Glutamatergic neuron (in vitro differentiated cells): ENCODE measurements at places on chromosomes 2 and 18.
A peak's percentile ranks its signal among the peaks of the same experiment; 100 is the strongest.

GRCh38 chr2:36449943-36450392 is 94.4 kb downstream of the CRIM1 start:
- H3K4me1 ChIP-seq: peaks cover 14% of the 10 kb centered on the region
- no peak for DNase-seq
- H3K27ac ChIP-seq: peak overlapping the region; percentile 11
- H3K4me3 ChIP-seq: no peak overlapping the region
- H3K27me3 ChIP-seq: no peaks in the 10 kb centered on the region
- H3K36me3 ChIP-seq: no peaks in the 10 kb centered on the region

DNA sequence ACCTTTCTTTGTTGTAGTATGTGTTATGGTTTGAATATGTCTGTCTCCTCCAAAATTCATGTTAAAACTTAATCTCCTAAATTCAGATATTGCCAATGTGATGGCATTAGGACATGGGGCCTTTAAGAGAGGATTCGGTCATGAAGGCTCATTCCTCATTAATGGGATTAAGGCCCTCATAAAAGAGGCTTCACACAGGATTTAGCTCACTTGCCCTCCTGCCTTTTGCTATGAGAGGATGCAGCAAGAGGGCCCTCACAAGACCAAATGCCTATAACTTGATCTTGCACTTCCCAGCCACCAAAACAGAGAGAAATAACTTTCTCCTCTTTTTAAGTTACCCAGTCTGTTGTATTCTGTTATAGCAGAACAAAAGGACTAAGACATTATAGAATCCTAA is 19.7 kb downstream of the ZBTB14 start:
- H3K4me1 ChIP-seq: no peaks in the 10 kb centered on the region
- no peak overlapping the region for H3K27ac ChIP-seq
- no peak for DNase-seq
- no peak overlapping the region for H3K4me3 ChIP-seq

GRCh38 chr2:106010818-106011355 is 183.2 kb downstream of the UXS1 start:
- peaks cover 27% of the 10 kb centered on the region for H3K36me3 ChIP-seq
- no peaks in the 10 kb centered on the region for H3K27me3 ChIP-seq
- H3K4me3 ChIP-seq: no peak overlapping the region
- no peak for DNase-seq
- H3K27ac ChIP-seq: no peak overlapping the region
- H3K4me1 ChIP-seq: no peaks in the 10 kb centered on the region

DNA sequence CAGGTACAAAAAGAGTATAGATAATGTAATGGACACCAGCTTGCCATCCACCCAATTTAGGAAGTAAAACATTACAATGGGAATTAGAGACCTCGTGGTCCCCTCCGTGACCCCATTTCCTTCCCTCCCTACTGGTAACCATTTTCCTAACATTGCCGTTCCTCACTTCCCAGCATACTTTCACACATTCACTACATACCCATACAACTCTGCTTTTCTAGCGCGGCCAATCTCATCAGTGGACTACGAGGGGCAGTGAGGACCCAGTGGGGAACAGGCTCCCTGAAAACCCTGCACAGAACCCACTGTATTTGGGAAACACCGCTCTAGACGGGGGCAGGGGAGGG is 1.1 kb downstream of the ENOSF1 start:
- H3K27ac ChIP-seq: no peak overlapping the region
- peak overlapping the region; percentile 58 for H3K4me3 ChIP-seq
- no peak for DNase-seq
- H3K36me3 ChIP-seq: peaks cover 3% of the 10 kb centered on the region
- H3K27me3 ChIP-seq: peaks cover 11% of the 10 kb centered on the region
- H3K4me1 ChIP-seq: no peaks in the 10 kb centered on the region

DNA sequence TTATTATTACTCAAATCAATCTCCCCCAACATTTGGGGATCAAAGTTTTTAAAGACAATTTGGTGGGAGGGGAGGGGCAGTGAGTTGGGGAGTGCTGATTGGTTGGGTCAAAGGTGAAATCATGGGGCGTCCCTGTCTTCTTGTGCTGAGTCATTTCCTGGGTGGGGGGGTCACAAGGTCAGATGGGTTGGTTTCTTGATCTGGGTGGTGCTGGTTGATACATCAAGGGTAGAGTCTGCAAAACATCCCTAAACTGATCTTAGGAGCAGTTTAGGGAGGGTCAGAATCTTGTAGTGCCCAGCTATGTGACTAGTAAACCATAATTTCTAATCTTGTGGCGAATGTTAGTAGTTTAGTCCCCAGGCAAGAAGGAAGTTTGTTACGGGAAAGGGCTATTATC is 67.4 kb downstream of the MOGAT1 start:
- H3K4me3 ChIP-seq: no peak overlapping the region
- H3K27ac ChIP-seq: no peak overlapping the region
- H3K4me1 ChIP-seq: peaks cover 3% of the 10 kb centered on the region
- no peaks in the 10 kb centered on the region for H3K36me3 ChIP-seq
- DNase-seq: no peak

GRCh38 chr2:13950761-13951160 is 681.8 kb upstream of the LRATD1 start:
- no peak overlapping the region for H3K27ac ChIP-seq
- no peaks in the 10 kb centered on the region for H3K4me1 ChIP-seq
- no peak overlapping the region for H3K4me3 ChIP-seq
- H3K36me3 ChIP-seq: no peaks in the 10 kb centered on the region
- no peaks in the 10 kb centered on the region for H3K27me3 ChIP-seq
- DNase-seq: no peak

DNA sequence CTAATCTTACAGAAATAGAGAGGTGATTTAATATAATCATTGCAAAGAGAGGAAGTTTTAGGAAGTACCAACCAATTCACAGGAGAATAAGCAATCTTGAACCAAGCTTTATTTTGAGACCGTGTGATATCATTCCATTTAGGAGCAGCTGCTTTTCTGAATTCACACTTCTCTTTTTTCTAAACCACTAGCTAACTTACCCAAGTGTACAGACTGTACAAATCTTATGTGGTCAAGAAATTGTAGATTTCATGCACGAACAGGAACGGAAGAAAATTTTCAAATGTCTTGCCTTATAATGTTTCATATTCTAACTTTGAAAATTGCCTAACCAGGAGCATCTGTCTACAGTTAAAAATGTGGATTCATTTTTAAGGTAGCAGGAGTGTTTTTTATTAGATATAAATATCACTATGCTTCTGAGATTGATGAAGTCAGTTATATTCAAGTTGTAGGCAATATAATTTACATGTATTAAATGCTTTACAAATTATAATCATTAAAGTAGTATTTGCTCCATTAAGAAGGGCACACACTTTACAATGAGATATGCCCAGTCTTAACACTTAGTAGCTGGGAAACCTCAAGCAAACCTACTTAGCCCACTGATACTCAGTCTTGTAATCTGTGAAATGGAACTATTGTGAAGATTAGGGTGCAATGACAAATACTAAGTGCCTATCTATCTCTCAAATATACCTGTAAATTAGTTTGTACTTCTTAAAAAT is 302.2 kb upstream of the STON1 start:
- H3K27me3 ChIP-seq: no peaks in the 10 kb centered on the region
- no peak for DNase-seq
- H3K36me3 ChIP-seq: no peaks in the 10 kb centered on the region
- no peak overlapping the region for H3K27ac ChIP-seq
- H3K4me3 ChIP-seq: no peak overlapping the region
- H3K4me1 ChIP-seq: no peaks in the 10 kb centered on the region

DNA sequence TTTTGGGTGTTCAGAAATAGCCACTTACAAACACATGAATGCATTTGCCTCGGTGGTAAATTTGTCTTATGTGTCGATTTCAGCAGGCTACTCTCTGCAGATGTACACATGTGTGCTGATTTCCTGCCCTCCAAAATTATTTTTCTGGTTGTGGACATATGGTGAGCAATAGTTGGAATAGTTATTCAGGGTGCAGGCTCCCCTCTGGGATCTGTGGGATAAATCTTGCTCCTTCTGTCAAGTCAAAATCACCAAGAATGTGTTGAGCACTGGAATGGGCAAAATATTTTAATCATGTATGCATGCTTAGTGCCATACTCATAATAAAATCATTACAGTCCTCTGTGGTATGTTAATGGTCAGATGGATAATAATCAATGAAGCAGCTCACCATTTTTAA is 684.5 kb downstream of the BCL11A start:
- no peak overlapping the region for H3K27ac ChIP-seq
- H3K36me3 ChIP-seq: no peaks in the 10 kb centered on the region
- H3K27me3 ChIP-seq: no peaks in the 10 kb centered on the region
- peaks cover 4% of the 10 kb centered on the region for H3K4me1 ChIP-seq

GRCh38 chr2:54577944-54578647 is 122.0 kb downstream of the SPTBN1 start:
- peaks cover 28% of the 10 kb centered on the region for H3K4me1 ChIP-seq
- peaks cover 4% of the 10 kb centered on the region for H3K36me3 ChIP-seq
- no peak overlapping the region for H3K27ac ChIP-seq
- no peak overlapping the region for H3K4me3 ChIP-seq

GRCh38 chr2:33380001-33380609 is 96.3 kb upstream of the RASGRP3 start:
- no peaks in the 10 kb centered on the region for H3K36me3 ChIP-seq
- H3K27me3 ChIP-seq: no peaks in the 10 kb centered on the region
- H3K4me3 ChIP-seq: no peak overlapping the region
- DNase-seq: no peak
- no peak overlapping the region for H3K27ac ChIP-seq

DNA sequence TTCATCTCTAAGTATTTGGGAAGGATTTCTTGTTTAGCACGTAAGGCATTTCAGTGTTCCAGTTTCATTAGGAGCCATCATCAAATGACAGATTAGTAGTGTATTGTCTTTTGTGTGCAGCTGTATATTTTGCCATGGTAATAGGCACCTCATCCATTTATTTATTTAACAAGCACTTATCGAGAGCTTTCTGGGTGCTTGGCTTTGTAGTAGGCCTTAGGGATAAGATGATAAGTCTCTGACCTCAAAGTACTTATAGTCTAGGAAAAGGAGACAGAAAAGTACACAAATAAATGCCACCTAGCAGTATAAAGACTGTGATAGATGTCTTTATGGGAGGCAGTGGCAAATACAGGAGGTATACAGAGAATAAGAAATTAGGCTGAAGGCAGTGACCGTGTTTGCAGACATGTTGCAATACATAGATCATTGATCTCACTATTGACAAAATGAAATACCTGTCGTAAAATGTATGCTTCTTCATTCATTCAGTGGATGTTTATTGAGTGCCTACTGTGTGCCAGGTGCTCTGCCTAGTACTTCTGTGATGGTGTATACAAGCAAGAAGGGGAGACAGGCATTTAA is 265.9 kb downstream of the SETBP1 start:
- H3K27me3 ChIP-seq: peaks cover 7% of the 10 kb centered on the region
- H3K36me3 ChIP-seq: peaks cover 19% of the 10 kb centered on the region

DNA sequence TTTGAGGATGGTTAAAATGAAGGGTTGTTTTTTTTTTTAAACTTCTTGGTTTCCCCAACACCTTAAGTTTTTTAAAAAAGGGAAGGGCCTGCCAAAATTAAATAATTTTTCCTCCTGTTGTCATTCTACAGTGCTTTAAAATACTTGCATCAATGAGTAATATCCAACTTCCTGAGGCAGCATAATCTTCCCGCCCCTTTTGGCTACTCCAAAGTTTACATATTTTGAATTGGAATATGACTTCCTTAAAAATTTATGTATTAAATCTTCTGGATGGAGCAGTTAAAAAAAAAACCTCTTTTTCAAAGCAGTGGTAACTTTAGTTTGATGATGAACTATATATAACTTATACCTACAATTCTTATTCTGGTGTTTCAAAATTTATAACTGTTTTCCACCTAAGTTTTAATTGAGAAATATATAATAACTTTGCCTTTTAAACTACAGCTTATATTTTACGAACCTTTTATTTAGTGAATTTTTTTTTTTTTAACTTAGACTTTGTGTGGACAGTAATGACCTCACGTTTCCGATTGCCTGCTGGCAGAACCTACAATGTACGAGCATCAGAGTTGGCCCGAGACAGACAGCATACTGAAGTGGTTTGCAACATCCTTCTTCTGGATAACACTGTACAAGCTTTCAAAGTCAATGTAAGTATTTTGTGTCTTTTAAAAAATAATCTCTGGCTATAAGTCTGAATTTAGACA is 49.8 kb downstream of the PTPN4 start:
- no peak overlapping the region for H3K27ac ChIP-seq
- H3K4me1 ChIP-seq: peaks cover 4% of the 10 kb centered on the region
- no peak for DNase-seq
- peaks cover 19% of the 10 kb centered on the region for H3K36me3 ChIP-seq
- H3K27me3 ChIP-seq: no peaks in the 10 kb centered on the region

- no peak for DNase-seq
- peaks cover 4% of the 10 kb centered on the region for H3K27me3 ChIP-seq
- peaks cover 5% of the 10 kb centered on the region for H3K36me3 ChIP-seq
These were observed 628 bp downstream of the PPP1R7 start for GRCh38 chr2:241150660-241151530.

DNA sequence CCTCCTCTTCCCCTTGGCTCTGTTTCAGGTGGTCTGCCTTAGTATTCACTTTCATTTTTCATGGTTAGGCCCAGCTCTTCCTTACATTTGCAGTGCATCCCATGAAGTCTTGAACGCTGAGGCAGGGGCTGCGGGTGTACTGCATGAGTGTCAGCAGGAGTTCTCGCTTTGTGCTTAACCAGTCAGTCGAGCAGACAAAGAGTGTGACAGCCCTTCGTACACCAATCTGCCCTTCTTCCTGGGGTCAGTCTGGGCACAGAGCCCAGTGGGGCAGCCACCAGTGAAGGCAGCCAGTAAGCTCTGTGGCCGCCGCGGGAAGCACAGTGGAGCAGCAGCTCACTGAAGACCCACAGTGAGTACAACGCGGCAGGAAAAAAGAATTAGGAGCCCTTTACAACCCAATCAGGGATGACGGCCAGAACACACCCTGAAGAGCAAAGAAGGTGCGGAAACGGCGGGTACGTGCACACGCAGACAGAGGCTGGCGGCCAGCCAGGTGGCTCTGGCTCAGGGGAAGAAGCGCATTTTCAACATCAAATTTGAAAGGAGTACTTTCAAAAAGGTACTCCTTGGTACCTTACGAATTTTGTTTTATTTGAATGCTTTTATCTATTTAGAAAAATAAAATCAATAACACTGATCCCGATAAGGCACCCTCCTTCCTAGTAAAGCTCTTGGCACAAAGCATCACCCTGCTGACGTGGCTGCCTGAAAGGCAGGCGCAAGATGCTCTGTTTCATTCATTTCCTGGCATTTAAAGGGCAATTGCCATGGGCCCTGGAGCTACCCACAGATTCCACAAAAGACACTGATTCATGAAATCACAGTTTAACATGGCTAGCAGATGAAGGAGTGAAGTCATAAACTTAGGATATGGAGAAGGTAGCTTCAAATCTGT is 47.0 kb upstream of the SEMA4C start:
- H3K4me1 ChIP-seq: no peaks in the 10 kb centered on the region
- no peak for DNase-seq
- peaks cover 14% of the 10 kb centered on the region for H3K36me3 ChIP-seq
- no peak overlapping the region for H3K27ac ChIP-seq
- H3K27me3 ChIP-seq: peaks cover 13% of the 10 kb centered on the region

GRCh38 chr2:62362561-62362960 is 143.4 kb downstream of the TMEM17 start:
- no peaks in the 10 kb centered on the region for H3K36me3 ChIP-seq
- no peak overlapping the region for H3K27ac ChIP-seq
- no peaks in the 10 kb centered on the region for H3K27me3 ChIP-seq
- DNase-seq: no peak

- H3K4me1 ChIP-seq: peaks cover 11% of the 10 kb centered on the region
- DNase-seq: peak; percentile 85
- peaks cover 4% of the 10 kb centered on the region for H3K27me3 ChIP-seq
- H3K36me3 ChIP-seq: no peaks in the 10 kb centered on the region
These were observed 2.7 kb downstream of the GPC1 start for GRCh38 chr2:240437861-240438809.
